ENCODE measurements at places on chromosomes 6 and 20.

- DNase-seq, result no peak
Measured at GRCh38 chr6:110139052-110139451, 40.4 kb downstream of the WASF1 start.

DNA sequence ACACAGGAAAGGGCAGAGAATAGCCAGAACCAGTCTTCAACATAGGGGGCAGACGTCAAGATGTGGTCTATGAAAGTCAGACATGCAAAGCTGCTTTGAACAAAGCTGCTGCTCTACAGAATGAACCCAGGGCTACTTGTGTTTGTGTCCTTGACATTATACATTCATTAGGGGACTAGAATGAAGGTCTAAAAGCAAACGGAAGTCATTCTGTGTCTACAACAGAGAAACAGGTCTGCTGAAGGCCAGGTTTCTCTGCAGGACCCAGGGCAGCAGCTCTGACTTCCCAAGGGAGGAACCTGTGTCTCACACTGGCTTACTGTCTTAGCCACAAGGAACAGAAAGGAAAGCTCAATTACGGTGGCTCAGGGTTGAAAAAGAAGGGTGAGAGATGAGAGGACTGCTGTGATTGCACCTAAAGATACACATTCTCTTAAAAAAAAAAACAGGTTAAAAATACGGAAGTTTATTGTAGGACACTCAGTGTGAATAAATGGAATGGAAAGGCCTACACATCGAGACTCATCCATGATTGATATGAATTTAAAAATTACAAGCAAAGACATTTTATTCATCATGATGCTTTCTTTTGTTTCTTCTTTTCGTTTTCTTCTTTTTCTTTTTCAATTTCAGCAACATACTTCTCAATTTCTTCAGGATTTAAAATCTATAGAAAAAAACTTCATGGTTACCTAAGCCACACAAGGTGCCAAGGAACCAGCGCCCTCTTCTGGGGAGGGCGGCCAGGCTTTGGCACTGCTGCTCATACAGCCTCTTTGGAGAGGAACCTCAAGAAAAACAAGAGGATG is 6.7 kb downstream of the PSMA7 start:
- no peak for DNase-seq

GRCh38 chr6:111057074-111057752 is 30.1 kb upstream of the SLC16A10 start:
- no peak for DNase-seq

DNA sequence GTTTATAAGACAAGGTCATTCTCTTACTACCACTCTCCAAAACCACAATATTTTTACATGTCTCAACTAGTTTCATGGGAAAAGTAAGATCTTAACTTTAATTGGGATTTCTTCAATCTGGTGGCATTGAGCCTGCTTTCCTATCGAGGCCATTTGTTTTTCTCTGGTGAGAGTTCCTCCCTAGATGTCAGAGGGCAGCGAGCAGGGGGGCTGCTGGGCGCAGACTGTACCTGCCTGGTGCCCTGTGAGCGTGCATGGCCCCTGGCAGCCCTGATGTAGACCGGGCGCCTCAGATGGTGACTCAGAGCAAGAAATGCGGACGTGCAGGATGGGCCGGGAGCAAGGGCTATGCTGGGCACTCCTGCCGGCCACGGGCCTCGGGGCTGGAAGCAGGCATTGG is 27.2 kb downstream of the ERMARD start:
- no peak for DNase-seq

DNA sequence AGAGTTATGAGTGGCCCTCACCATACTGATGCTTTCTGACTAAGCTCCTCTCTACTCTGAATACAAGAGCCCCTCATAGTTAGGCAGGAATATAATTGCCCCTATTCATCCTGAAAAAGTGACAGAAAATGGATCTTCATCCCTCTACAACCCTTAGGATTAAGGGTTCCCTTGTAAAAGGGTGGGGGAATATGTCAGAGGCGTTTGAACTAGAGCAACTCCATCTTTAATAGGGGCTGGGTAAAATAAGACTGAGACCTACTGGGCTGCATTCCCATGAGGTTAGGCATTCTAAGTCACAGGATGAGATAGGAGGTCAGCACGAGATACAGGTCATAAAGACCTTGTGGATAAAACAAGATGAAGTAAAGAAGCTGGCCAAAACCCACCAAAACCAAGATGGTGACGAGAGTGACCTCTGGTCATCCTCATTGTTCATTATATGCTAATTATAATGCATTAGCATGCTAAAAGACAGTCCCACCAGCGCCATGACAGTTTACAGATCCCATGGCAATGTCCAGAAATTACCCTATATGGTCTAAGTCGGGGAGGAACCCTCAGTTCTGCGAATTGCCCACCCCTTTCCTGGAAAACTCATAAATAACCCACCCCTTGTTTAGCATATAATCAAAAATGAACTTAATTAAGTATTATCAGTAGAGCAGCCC is 4.7 kb upstream of the GTF3C6 start:
- DNase-seq, result no peak

GRCh38 chr6:107621229-107621937 is 131.5 kb downstream of the SOBP start:
- DNase-seq, result no peak

- DNase-seq, result no peak
Measured at GRCh38 chr20:4829514-4830215, 108.0 kb downstream of the PRND start.
